ENCODE measurements at places on chromosomes 6 and 20.

- DNase-seq, result no peak
Measured at GRCh38 chr6:135871878-135872277, 20.4 kb downstream of the PDE7B start.

DNA sequence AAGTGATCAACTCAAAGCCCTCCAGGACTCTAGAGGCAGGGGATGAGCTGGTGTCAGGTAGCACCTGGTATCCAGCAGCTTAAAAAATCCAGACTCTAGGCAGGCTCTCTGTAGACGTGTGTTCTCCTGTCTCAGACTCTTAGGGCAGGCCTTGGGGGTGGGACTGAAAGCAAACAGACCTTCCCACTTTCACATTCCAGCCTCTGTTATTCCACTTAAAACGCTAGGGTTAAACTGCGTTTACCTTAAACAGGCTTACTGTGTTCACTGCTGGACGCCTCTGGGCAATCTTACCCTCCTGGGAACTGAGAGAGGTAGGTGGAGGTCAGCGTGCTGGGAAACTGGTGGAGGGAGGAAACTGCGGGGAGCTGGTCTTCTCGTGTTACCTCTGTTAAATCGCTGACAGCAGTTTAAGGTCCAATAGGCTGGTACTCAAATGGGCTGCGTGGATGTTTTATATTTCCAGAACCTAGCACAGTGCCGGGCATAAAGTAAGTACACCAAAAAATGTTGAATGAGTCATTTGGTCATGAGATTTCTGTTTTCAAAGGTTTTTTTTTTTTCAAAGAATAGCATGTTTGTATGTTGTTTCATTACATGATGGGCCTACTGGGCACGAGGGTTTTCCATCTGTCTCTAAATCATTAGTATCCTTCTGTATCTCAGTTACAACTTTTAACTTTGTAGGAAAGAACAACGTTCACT, at the start of gene GCNT2:
Gene GCNT2 (plus strand): TSS at position 248 of the 705 bp plus-strand sequence. CDS start 7,561 bp downstream, outside the sequence.
- DNase-seq, result peak; percentile 63

DNA sequence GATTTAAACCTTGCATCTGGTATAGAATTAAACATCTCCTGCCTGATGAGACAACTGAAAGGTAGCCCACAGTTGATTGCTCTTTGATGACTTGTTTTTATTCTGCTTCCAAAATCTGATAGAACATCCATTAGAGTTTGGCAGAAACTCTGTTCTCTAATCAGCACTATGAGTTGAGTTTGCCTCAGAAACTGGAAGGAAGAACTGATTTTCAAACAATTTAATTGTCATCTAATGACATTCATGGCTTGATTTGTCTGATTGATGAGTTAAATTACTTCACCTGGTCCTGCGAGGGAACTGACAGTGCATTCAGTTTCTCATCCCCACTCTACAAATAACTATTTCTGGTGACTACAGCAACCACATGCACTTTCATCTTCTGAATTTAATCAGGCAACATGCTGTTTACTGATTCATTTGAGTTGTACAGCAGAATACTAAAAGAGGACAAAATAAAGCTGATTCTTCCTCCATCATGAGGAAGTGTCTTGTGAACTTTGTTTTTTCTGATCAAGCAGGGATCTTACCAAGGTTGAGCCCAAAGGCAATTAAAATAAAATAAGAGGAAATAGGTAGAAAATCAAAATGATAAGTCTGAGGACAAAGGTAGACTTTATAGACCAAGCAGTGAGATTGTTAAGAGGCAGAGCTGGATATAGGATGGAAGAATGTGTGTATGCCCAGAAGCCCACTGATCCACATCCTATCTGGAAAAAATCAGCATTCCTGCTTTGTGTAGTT, 15.7 kb upstream of the MRAP2 start:
- no peak for DNase-seq

- peak; percentile 74 for DNase-seq
Measured at GRCh38 chr6:135180542-135181332, at the start of gene MYB. TSS of gene MYB (plus strand) at chr6:135181308. CDS start at chr6:135181514, 206 bp downstream.

- no peak for DNase-seq
Measured at GRCh38 chr20:47700327-47700726, 85.0 kb downstream of the SULF2 start.

DNA sequence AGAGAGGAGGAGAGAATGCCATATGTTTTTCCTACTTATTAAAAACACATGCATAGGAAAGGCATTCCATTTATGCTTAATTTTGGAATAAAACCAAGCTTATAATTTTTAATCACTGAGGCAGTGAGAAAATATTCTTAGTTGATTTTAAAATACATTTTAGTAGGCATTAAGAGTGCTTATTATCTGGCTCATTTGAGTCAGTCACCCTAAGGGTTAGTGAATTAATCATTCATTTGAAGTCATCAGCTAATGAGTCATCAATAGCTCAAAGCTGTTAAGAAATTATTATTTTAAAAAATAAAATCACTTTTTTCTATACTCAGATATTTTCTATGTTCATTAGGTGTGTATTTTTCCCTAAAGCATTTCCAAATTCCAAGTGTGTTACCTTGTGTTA, 81.6 kb downstream of the TMEM200A start:
- no peak for DNase-seq

GRCh38 chr6:140825731-140826130, 1307.0 kb upstream of the GJE1 start:
- DNase-seq, result no peak

GRCh38 chr6:165990216-165990615, 177.4 kb downstream of the TBXT start:
- no peak for DNase-seq

DNA sequence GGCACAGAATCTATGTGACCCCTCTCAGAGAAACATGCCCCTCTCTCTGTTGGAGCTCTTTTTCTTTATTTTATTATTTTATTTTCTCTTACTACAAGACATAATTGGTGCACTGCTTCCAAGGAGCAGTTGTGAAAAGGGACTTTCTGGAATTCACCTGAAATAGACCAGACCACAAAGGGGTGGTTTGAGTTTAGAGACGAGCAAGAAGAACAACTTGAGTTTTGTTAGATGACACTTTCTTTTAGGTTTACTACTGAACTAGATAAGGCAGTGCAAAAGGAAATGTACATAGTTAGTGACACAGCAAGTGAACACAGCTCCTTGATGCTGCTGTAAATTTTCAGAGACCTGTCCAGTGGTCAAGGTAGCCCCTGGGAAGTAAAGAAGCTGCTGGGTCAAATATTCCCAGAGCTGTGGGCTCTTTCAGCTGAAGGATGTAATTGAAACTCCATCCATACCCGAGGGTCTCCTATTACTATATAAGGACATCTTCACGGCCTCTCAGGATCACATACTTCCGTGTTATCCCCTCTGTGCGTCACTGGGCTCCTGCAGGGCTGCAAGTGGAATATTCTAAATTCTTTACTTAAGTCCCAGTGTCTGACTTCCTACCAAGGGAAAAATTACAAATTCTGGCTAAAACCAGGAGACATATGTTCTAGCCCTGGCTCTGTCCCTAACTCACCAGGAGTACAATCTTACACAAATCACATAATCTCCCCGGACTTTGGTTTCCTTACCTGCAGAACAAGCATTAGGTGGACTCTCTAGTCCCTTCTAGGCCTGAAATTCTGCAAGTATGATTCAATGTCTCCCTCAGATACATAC, 69.1 kb upstream of the ADTRP start:
- DNase-seq, result no peak

DNA sequence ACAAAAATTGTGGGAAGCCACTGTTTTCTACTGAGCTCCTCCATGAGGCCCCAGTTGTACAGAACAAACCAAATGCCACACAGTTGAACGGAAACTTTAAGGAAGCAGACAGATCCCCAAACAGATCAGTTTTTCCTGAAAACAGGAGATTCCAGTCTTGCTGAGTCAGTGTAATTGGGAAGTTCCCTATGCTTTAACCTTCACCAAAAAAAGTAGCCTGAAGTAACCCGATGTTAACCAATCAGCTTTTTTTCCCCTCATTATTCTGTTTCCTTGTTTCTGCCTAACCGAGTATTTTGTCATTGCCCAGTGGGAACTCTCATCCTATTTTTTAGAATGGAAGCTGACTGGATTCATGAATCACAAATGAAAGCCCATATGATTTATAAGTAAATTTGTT, 36.7 kb downstream of the MARCKS start:
- DNase-seq, result no peak

DNA sequence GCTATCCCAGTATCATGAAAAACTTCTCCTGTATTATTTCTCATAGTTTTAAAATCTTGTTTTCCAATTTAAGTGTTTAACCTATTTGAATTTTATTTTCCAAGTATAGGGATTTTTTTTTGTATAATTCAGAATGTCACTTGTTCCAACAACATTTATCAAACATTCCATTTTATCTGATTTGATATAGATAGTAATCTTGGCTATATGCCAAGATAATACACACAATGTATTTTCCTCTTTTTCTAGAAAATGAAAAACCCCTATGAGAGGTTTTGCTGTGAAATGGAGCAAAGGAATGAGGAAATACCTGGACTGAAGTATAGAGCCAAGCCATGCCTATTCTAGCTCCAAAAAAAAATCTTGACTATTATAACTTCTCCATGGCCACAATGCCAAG, 628.9 kb downstream of the HTR1B start:
- DNase-seq, result no peak

- DNase-seq, result no peak
Measured at GRCh38 chr6:40620574-40621240, 33.5 kb upstream of the LRFN2 start.

DNA sequence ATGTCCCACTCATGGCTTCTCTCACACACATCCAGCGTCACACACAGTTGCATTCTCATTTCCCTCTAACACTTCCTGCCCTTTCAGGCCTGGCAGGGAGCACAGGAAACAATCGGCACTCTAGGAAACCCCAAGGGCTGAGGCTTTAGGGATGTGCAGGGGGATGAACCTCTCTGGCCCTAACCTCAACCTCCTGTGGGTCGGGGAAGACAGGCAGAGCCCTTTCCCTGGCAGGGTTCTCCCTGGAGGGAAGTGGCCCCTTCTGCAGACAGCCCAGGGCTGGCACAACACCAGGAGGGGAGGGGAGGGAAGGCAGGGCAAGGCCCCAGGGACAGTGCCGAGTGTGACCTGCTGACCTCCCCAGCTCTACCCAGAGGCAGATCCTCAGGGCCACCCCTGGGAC, 2.7 kb downstream of the TEAD3 start:
- DNase-seq, result no peak

- no peak for DNase-seq
Measured at GRCh38 chr20:51960047-51960675, 157.8 kb upstream of the SALL4 start.

DNA sequence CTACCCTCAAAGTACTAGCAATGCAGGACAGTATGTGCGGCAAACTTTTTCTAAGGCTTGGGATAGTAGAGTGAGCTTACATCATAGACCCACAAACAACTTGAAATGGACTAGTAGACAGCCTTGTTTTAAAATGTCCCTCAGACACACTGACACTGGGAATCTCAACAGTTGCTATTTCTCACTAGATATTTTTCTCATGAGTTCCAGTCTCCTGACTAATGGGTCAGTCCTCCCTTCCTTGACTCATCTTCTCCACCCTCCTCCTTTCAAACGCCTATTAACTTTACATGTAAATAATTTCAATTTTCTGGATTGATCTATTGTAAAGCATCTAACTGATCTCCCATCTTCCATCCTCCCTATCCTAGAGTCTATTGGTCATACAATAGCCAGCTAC, 308.3 kb upstream of the PREP start:
- no peak for DNase-seq

- peak; percentile 75 for DNase-seq
Measured at GRCh38 chr6:153032255-153032882, 29.9 kb upstream of the MTRF1L start.

- DNase-seq, result no peak
Measured at GRCh38 chr6:47420394-47421371, 56.9 kb upstream of the CD2AP start.

- no peak for DNase-seq
Measured at GRCh38 chr6:53922539-53922981, 127.8 kb downstream of the LRRC1 start.

DNA sequence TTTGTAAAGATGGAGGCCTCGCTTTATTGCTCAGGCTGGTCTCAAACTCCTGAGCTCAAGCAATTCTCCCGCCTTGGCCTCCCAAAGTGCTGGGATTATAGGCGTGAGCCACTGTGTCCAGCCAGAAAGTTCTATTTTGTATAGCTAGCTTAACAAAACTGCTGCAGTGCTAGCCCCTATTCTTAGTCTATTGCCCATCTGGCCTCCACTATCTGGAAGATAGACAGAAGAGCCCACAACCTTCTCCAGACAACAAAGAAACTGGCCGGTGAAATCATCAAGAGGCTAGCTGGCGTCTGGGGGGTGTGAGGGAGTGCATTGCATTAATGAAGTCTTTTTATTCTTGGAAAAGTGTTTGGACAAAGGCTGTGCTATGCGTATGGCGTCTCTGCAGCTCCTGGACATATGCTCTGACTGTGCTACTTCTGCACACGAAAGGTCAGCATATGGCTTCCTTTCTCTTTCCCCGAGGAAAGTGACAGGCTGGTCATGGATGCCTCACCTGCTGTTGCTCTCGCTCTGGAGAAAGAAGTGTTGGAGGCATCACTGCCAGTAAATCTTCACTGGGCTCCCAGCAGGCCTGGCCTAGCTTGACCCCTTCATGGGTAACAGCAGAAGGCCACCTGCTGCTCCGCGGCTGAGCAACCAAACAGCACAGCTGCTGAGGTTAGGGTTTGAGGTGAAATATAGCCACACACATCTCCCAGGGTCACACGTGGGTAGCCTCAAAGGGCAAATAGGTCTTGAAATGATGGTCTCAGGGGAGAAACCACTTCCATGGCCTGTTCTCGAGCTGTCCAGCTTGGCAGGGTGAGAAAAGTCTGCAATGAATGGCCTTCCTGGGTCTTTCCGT, 95.1 kb upstream of the IYD start:
- no peak for DNase-seq

- DNase-seq, result peak; percentile 58
Measured at GRCh38 chr20:37518606-37519507, 2.2 kb upstream of the NNAT start.

DNA sequence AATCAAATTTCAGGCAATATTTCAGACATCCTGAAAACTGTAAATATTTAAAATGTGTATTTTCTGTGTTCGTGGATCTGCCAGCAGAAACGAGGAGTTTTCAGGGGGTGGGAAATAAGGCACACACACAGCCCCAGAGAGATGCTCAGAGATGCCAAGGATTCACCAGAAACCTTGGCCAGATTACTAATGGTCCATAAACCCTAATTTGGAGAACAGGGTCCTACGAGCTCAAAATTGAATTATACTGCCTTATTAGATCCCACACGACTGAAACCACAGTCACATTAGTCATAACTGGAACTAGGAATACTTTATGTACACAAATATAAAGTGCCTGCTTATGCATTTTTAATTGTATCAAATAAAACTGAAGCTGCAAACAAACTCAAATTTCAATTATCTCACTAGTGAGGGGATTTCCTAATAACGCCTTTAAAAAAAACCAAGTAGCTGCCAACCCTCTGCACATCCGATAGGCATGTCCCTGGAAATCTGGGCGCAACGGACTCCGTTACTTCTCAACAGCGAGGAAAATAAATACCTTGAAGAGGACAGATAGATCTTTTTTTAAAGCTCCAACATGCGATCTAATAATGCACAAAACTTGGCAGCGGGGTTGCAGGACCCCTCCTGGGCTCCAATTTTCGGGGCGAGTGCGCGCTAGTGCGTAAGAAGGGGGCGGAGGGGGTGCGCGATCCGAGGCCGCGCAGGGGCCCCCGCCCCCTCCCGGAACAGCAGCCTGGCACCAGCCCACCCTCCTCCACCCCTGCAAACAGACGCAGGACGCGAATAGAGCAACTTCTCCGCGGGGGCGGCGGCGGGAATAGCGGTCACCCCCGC, 897 bp downstream of the CHD6 start:
- DNase-seq, result peak; percentile 58

- no peak for DNase-seq
Measured at GRCh38 chr20:21027569-21027968, 78.6 kb downstream of the LINC00237 start.

GRCh38 chr6:31186052-31186734, 15.7 kb upstream of the POU5F1 start:
- no peak for DNase-seq
